ENCODE measurements at places on chromosomes 5 and 9. TPM values are rescaled to one million over a fixed set of nuclear protein-coding genes. Genes with fewer than 3 reads are reported as not detected.
A peak's percentile ranks its signal among the peaks of the same experiment; 100 is the strongest.

- peak; percentile 92 for DNase-seq
Observed at GRCh38 chr9:70479880-70480291, 65.4 kb upstream of the KLF9 start.

DNA sequence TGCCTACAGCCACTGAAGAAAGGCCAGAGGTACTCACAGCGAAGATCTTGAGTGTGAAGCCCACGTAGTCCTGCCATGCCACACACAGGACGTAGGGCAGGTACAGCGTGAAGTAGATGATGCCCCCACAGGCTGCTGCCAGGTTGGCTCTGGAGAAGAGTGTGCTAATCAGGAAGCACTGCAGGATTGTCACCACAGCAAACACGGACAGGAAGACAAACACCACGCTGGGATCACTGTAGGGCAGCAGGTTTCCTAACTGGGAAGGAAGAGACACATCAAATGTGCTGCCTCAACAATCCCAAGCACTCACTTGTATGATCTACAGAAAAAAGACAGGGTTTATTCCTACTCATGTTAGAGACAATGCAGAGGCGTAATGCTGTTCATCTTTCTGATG lies 63.0 kb downstream of the NIPSNAP3B start:
- no peak for DNase-seq

SCAI gene
- 6.1 TPM for total RNA-seq

GRCh38 chr9:87035879-87036278 lies 88.6 kb upstream of the GAS1 start:
- no peak for DNase-seq

GRCh38 chr5:137145721-137146120 lies 353.4 kb downstream of the SPOCK1 start:
- no peak for DNase-seq

DNA sequence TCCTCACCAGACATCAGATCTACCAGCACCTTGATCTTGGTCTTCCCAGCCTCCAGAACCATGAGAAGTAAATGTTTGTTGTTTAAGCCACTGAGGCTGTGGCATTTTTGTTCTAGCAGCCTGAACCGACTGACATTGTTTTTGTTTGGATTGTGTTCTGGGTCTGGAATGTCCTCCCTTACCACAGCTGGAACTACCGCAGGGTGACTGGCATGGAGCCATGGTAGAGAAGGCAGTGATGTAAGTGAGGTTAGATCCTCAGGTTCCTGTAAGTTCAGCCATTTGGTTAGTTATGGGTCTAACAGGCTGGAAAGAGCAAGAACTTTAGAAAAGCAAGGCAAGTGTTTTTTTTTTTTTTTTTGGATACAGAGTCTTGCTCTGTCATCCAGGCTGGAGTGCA lies 209.3 kb downstream of the DAB2IP start:
- DNase-seq: peak; percentile 82

- no peak for DNase-seq
Observed at GRCh38 chr5:1917830-1918487, 35.2 kb upstream of the IRX4 start.

- no peak for DNase-seq
Observed at GRCh38 chr5:82255844-82256243, 22.3 kb downstream of the RPS23 start.

ANKRD18B gene
- total RNA-seq: 7.9 TPM

BICD2 gene
- total RNA-seq: 59.2 TPM

- DNase-seq: no peak
Observed at GRCh38 chr5:176899296-176899891, at the start of gene HK3. Gene HK3 (minus strand): TSS chr5:176899346. CDS start chr5:176896159, 3,187 bp downstream.

DNA sequence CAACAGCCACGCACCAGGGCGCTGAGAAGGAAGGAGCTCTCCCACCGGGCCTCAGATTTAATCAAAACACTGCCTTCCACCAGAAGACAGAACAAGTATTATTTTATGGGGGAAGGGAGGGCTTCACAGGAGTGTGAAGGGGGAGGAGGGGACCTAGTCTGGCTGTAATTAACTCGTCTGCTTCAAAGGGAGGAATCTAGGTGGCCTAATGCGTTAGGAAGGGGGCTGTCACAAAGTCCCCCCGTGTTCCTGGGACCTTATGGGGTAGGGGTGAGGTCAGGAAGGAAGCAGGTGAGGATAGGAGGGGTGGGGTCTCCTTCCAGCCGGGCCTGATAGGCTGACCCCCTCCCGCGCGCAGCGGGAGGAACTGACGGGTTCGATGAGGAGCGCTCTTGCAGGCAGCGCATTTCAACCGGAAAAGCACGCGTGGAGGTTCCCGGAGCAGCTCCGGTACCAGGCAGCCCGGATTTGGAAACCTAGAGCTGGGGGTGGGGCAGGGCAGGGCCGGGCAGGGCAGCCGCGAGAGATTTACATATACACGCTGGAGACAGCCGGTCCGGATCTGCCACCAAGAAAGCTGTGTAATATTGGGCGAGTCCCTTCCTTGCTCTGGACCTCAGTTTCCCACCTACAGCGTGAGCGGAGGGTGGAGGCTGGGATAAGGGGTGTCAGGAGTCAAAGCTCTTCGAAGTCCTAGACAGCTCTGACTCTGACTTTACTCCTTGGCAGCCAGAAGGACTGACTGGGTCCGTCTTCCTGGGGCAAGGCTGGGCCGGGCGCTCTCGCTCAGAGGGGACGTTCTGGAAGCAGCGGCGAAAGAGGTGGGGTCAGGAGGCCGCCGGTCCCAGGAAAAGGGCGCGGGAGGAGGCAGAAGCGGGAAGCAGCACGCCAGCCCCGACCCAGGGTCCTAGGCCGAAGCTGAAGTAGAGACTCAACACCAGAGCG lies 1.8 kb downstream of the SHB start:
- DNase-seq: no peak

C9orf57 gene
- not detected for total RNA-seq

ARL14EPL gene
- 0.40 TPM for total RNA-seq

DNA sequence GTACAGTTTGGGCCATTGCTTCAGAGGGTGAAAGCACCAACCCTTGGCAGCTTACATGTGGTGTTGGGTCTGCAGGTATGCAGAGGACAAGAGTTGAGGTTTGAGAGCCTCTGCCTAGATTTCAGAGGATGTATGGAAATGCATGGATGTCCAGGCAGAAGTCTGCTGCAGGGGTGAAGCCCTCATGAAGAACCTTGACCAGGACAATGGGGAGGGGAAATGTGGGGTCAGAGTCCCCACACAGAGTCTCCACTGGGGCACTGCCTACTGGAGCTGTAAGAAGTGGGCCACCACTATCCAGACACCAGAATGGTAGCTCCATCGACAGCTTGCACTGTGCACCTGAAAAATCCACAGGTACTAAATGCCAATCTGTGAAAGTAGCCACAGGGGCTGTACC lies 113.6 kb upstream of the SPATA31C2 start:
- DNase-seq: no peak

GRCh38 chr5:20087299-20087698 lies 99.3 kb upstream of the CDH18 start:
- no peak for DNase-seq

PKD2L2 gene
- not detected for total RNA-seq

DNA sequence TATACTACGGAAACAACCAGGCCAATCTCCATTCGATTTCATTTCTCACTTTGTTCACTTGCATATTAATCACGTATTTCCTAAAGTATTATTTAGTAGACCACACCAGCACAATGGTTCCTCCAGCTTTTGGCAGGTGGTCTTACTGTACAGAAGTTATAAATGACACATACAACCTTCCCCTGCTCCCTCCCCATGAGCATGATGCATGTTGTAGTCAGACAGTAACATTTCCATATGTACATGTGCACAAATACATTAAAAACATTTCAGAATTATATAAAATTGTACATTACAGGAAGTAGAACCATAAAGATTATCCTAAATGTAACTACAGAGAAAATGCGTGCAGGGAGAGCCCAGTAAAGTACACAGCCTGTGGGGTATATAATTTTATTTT lies 17.0 kb downstream of the SRP19 start:
- no peak for DNase-seq

GRCh38 chr9:68455451-68455850 lies 85.2 kb downstream of the TMEM252 start:
- DNase-seq: no peak

Data from LHCN-M2 (cell line).